ENCODE measurements at places on chromosomes 7 and 10.

- ATAC-seq = no peak
Measured at GRCh38 chr10:47047127-47047504, 135.9 kb downstream of the PTPN20 start.

DNA sequence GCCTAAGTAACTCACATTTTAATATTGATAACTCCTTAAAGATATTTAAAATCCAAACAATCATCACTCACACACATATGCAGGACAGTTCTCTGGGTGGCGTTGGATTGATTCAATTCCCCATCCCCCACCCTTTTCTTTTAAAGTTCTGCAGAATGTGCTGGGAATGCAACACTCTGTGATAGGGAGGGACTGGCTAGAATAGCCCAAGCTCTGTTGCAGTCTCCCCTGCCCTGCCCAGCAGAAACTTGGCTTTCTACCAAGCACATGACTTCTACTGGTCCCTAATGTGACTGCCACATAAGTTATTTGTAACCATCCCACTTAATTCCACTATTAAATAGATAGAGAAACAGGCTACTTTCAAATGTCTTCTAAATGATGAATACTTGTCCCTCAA lies 55.2 kb downstream of the TWIST1 start:
- ATAC-seq = no peak

- no peak for ATAC-seq
Measured at GRCh38 chr7:112423987-112424386, 26.3 kb upstream of the IFRD1 start.

GRCh38 chr10:129579228-129579627 lies 112.2 kb downstream of the MGMT start:
- no peak for ATAC-seq

GRCh38 chr7:148665221-148665620 lies 33.5 kb upstream of the CUL1 start:
- no peak for ATAC-seq

GRCh38 chr10:1650542-1651269 lies 86.6 kb downstream of the ADARB2 start:
- ATAC-seq = no peak

DNA sequence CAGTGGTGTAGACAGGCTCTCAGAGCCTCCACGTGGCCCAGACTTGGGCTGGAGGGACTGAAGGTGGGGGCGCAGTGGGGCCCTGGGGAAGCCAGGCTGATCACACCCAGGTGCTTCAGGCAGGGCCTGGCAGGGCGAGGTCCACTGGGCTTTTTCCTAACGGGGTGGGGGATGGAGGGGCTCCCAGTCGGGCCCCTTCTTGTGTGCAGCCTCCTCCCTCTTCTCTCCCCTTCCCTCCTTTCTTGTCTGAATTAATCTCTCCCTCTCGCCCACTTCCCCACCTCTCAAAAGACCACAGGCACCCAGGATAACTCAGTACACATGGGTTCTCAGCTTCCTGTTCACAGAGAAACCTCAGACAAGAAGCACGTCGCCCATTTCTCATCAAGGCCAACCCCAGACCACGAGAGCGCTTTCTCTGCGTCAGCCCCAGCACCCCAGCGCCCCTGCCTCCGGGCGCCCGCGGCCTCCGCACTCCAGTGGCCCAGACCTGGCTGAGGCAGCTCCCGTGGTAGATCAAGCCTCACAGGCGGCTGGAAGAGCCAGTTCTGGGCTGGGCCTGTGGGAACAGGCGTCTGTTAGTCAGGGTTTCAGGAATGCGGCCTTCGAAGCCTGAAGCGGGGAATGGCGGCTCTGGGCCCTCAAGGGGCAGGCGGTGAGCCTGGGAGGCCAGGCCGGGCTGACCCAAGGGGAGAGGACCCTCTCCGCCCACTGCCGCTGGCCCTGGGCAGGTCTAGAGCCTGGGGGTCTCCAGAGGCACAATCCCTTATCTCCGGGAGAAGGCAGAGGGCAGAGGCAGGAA lies 50.6 kb downstream of the PWWP2B start:
- peak; percentile 68 for ATAC-seq

- ATAC-seq = no peak
Measured at GRCh38 chr10:11610826-11611247, 613 bp downstream of the USP6NL start.

- ATAC-seq = no peak
Measured at GRCh38 chr7:3196629-3197400, 104.2 kb upstream of the SDK1 start.

DNA sequence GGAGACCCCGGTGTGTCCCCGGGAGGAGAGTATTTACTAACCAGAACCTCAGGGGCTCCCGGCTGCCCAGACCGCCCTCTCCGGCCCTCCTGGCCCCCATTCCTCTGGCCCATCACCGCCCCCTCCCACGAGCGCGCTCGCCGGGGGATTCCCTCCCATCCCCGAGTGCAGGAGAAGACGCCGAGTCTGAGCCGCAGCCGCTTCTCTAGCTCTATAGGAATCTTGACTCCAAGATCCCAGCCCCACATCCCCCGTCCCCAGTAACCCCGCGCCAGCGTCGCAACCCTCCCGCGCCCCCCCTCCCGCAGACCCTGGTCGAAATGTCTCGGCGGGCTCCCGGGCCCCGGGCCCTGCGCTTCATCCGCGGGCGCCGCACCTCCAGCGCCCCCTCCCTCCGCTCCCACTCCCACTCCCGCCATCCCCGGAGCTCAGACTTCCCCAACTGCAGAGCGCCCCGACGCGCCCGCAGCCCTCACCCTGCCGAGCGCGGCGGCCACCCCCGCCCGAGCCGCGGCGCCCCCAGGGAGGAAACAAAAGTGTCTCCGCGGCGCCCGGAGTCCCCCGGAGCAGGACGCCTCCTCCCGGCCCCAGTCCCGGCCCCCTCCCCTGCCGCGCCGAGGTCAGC lies 541 bp downstream of the ELMO1 start:
- peak; percentile 15 for ATAC-seq

DNA sequence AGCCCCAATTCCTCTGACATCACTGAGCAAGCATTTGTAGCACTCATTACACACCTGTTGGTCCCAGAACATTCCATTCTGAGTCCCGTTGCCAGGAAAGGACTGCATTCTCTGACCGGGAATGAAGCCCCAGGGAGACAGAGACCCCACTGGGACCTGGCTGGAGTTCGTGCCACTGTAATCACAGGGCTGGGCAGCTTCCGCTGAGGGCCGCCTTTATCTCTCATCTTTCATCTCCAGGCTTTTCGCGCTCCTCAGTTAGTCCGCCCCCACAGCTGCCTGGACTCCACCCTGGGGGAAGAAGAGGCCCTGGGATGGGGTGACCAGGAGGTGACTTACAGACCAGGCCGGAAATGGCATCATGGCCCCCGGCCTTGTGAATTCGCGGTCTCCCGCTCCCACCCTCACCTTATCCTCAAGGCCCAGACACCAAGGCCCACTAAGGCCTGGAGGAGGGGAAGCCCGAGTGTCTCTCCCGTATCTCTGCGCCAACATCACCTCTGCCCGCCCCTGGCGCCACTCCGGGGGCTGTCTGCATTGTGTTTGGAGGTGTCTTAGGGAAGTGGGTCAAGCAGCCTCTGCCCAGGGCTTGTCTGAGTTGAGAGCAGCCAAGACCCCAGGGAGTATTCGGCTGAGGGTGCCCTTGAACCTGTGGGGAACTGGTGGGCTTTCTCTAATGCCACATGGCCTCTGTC lies 75.4 kb downstream of the PROSER2 start:
- ATAC-seq = no peak

- ATAC-seq = no peak
Measured at GRCh38 chr10:13857451-13857850, 270.7 kb downstream of the PRPF18 start.

DNA sequence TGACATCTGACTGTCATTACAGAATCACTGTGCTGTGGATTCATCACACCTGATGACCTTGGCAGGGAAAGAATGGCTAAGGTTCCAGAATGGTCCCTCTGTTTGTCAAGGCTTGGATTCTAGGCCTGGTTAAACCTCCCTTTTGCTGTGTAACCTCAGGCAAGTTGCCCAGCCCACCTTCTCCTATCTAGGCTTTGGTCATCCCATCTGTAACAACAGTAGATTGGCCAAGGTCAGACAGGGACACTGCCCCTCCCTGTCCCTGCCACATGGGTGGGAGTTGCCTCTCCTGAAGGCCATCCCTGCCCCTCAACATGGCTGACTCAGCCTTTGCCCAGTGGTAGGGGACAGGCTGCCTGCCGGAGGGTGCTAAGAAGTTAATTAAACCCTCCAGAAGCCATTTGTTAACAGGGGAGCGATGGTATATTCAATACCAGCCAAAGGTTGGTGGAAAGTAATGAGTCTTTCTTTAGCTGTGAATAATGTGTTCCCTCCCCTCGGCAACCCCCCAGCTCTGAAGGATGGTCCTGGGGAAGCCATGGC lies 149.8 kb upstream of the PCBD1 start:
- no peak for ATAC-seq

DNA sequence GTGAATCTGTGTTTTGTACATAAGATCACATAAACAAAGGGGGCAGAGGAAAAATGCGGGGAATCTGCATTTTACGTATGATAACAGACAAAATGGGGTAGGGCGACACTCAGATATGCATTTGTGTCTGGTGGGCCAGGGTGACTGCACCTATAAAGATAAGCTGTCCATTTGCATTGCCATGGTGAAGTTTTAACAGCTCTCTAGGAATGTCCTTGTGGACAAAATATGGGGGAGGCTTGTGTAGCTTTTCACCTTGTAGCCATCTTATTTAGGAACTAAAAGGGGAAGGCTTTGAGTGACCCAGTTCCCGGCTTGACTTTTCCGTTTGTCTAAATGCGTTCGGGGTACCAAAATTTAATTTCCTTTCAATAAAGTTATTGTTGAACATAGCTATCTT lies 92.4 kb upstream of the AGBL3 start:
- no peak for ATAC-seq

DNA sequence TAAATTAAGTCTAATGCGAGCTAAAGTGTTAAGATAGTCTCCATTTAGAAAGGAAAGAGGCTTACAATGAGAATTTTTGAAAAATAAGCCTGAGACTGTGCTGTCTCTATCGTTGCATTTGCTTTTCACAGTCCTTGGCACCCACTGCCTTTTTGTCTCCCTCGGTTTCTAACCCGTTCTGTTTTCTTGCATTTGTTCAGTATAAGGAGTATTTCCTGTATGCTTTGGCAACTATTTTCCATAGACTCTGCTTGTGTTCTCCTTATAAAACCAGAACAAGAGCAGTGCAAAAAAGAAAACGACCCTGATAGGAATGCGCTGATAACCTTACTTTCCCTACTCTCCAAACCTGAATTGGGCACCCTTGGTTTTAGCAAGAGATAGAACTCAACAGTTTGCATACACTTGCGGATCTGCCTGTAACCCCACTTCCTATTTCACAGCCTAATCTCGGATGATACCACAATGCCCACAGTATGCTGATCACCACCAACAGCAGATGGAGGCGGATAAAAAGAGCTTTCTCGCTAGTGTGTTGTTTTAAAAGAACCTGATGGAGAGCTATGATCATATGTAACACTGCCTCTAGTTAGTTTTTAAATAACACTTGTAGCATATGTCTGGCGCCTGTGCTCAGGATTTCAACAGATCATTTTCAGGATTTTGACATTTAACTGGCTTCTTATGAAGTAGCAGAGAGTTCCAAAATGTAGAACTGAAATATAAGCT lies 1.6 kb upstream of the ARHGAP12 start:
- no peak for ATAC-seq
